ENCODE measurements at places on chromosomes 2 and 18.
A peak's percentile ranks its signal among the peaks of the same experiment; 100 is the strongest.

GRCh38 chr2:53177327-53177726, 590.3 kb upstream of the CHAC2 start:
- DNase-seq: no peak

GRCh38 chr2:64601034-64601754, 52.5 kb downstream of the SERTAD2 start:
- DNase-seq: no peak

GRCh38 chr2:118654945-118655344, 192.5 kb downstream of the EN1 start:
- no peak for DNase-seq

DNA sequence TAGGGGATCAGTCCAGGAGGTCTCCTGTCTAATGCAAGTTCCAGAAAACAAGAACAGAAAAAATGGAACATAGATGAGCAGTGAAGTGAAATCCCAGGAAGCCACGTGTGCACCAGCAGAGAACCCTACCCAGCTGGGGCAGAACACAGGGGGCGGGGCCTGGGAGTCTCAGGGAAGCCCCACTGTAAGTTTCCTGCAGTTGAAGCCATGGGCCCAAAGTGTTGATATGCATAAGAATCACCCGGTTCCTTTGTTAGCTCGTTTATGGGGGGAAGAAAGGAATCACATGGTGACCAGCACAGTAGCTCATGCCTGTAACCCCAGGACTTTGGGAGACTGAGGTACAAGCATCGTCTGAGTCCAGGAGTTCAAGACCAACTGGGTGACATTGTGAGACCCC, 131.3 kb downstream of the INO80D start:
- no peak for DNase-seq

DNA sequence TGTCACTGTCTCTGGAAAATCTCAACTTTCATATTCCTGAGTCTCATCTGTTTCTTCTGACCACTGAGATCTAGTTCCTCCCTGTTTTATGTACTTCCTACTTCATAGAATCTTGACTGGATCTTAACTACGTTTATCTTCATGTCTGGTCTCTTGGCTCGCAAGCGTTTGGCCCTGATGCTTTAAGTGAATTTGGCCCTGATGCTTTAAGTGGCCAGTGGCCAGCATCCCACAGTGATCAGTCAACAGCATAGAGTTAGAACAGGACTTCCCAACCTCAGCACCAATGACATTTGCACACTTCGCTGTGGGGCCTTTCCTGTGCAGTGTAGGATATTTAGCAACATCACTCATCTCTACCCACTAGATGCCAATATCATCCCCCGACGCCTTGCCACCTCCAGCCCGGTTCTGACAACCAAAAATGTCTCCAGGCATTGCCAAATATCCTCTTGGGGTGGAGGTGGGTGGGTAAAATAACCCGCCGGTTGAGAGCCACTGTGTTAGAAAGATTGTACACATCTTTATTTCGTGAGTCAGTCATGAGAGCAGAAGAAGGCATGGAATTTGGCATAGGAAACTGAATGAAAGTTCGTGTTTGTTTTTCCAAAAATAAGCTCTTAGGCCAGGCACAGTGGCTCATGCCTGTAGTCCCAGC, 12.2 kb downstream of the TM4SF20 start:
- DNase-seq: no peak

- no peak for DNase-seq
Measured at GRCh38 chr2:48519593-48519992, 10.4 kb upstream of the STON1 start.

GRCh38 chr2:226583715-226584114, 215.9 kb downstream of the IRS1 start:
- DNase-seq: no peak

GRCh38 chr2:763766-764525, 86.7 kb upstream of the TMEM18 start:
- no peak for DNase-seq

- DNase-seq: peak; percentile 82
Measured at GRCh38 chr2:96839293-96839874, 4.4 kb downstream of the ANKRD23 start.

- no peak for DNase-seq
Measured at GRCh38 chr2:100704156-100704555, 115.8 kb upstream of the NPAS2 start.

DNA sequence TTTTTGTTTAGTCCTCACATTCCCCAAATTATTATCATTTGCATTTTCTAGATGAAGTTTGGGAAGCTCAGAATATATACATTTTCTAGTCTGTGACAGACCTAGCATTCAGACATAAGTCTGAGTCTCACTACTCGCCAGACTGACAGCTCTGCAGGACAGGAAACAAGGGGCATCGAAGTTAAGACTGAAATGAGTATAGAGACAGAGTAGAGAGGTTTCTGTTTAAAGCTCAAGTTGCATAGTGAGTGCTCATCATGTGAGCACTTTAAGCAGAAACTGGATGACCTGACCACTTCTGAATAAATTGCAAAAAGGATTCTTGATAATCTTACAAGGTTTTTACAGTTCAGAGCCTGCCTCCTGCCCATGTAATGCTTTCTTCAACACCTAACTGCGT, 1.1 kb downstream of the HADHB start:
- DNase-seq: peak; percentile 5

- no peak for DNase-seq
Measured at GRCh38 chr2:174859563-174860169, 95.4 kb upstream of the CHRNA1 start.

DNA sequence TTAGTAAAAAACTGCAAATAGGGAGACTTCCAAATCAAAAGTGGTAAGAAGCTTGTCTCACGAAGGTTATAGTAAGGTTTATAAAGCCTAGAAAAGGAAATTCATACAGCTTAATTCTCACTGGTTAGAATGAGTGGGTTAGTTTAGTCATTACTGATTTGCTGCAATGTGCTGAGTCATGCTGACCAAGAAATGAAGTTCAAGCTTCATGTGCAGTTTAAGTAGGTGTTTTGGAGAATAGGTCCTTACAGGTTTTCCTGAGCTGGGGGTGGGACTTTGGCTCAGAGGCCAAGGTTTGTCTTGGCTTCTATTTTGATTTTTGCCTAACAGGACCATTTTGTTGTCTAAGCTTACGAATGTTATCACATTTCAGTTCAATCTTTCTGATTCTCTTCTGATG, 15.1 kb downstream of the CLIP4 start:
- no peak for DNase-seq

DNA sequence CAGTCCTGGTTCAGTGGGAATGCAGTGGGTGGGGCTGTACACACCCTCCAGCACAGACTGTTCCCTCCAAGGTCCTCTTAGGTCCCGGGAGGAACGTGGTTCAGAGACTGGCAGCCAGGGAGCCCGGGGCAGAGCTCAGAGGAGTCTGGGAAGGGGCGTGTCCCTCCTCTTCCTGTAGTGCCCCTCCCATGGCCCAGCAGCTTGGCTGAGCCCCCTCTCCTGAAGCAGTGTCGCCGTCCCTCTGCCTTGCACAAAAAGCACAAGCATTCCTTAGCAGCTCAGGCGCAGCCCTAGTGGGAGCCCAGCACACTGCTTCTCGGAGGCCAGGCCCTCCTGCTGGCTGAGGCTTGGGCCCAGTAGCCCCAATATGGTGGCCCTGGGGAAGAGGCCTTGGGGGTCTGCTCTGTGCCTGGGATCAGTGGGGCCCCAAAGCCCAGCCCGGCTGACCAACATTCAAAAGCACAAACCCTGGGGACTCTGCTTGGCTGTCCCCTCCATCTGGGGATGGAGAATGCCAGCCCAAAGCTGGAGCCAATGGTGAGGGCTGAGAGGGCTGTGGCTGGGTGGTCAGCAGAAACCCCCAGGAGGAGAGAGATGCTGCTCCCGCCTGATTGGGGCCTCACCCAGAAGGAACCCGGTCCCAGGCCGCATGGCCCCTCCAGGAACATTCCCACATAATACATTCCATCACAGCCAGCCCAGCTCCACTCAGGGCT, 17.5 kb upstream of the FAHD2A start:
- no peak for DNase-seq

DNA sequence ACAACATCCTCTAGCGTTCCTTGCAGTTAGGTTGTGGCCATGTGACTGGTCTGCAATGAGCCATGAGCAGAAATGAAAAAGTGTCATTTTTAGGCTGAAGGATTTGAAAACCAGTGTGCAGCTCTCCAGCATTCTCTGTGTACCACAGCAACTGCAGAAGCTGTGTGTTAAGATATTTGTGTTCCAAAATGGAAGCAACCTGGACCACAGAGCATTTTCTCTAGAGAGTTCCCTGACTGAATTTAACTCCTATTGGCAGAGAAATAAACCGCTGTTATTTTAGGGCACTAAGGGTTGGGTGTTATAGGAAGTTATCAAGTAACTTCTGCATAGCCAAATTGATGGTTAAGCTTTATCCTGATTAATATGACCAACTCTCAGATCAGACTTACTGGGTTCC, 257.2 kb upstream of the THUMPD2 start:
- DNase-seq: no peak

DNA sequence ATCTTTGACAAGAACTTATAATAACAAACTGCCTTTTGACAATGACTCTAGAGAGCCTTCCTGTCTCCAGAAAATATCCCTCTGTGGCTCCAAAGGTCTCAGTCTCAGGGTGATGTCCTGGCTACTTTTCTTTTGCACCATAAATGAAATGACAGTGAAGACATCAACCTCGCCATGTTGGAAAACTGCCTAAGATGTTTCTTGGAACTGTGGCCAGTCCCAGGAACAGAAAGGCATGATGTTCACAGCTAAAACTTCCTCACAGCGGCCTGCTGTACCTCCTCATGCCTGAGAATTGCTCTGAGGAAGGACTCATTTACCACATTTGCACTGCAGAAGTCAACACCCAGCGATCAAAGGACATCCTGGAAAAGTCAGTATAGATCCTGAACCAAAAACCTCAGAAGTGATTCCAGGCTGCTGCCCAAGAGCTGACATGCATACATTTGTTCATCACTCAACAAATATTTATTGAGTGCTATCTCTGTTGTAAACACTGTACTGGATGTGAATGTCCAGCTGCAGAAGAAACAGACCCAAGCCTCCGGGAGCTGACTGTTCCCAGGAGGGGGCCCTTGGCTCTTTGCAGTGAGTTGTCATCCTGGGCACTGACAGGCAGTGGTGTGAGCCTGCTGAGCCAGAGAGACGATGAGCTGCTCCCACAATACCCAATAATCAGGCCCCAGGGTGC, 64.3 kb upstream of the ACSL3 start:
- DNase-seq: no peak

- DNase-seq: no peak
Measured at GRCh38 chr2:152874955-152875354, 156.5 kb downstream of the ARL6IP6 start.

GRCh38 chr18:8752329-8752728, 47.0 kb downstream of the MTCL1 start:
- DNase-seq: no peak

Data from CD4-positive, alpha-beta T cell treated with Interleukin-12 subunit alpha and Interleukin-12 subunit beta, for 1 hour (primary cell).